ENCODE measurements at places on chromosomes 13 and 19.

DNA sequence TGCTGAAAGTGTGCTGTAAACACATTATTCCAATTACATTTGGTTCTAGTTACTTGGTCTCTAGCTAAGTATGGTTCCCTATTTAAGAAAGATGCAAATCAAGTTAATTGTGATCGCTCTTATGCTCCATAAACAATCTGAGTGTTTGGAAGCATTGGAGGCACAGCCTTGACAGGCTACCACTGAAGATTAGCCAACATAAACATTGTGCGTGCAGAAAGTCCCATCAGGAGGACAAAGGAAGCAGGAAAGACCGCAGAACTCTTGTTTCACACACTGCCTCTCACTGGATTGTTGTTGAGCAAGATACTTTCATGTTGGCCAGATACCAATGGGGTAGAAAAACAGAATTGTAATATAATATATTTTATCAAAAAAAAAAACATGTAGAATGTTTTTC is 814.4 kb downstream of the EFNB2 start:
- DNase-seq, result no peak

GRCh38 chr13:88895261-88895941 is 1224.2 kb downstream of the SLITRK5 start:
- DNase-seq, result no peak

DNA sequence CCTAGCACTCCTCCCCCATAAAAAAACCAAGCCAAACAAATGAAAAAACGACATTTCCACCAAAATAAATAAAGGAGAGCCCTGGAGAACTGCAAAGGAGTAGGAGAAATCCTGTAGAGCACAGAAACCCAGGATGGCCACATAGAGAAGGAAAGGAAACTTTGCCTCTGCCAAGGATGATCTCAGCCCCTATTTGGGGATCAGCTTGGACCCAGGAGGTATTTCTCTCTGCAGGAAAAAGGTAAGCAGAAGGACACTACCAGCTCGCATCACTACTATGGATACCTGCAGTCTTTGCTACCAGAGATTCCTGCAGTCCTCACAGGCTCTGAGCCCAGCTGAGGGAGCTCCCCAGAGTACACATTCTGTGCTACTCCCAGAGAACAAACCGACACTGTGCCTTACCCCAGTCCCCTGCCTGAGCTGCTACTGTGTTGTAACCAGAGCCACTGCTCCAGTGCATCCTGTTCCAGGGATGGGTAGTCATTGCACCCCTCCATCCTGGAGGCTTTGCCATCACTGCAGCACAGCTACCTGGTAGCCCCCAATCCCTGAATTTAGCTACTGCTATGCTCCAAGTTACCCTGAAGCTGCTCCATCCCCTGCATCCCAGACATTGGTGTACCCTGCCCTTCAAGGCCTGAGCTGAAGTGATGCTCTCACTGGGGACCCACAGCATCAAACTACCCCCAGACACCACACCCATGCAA is 41.7 kb downstream of the VWA8 start:
- DNase-seq, result no peak

DNA sequence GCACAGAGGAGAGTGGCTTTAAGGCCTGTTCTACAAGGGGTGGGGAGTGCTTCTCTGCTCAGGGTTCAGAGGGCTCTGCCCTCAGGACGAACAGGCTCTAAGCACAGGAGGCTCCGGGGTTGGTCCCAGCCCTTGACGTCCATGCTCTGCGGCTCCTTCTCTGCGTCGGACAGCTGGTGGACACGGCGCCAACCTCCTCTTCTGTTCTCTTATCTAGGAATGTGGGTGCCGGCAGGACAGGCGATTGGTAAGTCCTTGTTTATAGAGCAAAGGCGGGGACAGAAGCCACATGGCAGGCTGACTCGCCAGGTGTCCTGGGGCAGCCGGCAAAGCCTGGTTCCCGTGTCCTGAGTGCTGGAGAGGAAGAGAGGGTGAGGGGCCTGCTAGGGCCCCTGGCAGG is 8.4 kb upstream of the RPS15 start:
- DNase-seq, result no peak

- no peak for DNase-seq
Measured at GRCh38 chr13:32299893-32300292, 15.3 kb downstream of the ZAR1L start.

- no peak for DNase-seq
Measured at GRCh38 chr13:25473864-25474263, 102.1 kb downstream of the ATP8A2 start.

DNA sequence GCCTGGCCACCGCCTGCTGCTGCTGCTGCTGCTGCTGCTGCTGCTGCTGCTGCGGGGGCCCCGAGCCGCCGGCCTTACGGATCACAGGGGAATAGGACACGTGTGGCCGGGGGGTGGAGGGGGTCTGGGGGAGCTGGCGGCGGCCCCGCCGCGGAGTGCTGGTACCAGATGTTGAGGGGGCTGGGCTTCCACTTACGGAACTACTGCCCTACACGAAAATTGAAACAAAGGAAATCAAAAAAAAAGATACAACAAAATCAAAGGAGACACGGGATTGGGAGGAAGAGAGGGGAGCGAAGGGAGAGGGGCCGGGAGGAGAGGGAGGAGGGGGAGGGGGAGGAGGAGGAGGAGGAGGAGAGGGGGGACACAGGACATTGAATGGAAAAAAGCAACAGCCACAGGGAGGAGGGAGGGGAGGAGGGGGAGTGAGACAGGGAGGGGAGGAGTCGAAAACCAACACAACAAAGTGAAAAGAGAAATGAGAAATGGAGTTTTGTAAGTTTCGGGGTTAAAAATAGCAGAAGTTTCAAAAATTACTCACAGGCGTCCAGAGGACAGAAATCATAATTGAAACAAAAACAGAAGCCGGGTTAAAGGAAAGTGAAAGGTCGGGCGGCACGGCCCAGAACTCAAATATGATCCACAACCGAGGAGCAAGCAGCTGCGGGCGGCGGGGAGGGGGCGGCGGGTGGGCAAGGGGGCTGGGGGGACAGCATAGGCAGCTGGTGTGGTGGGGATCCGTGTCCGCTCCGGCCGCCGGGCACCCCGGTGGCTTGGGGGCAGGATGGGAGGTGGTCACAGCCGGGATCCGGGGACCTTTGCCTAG is 57.8 kb downstream of the IER2 start:
- peak; percentile 44 for DNase-seq

DNA sequence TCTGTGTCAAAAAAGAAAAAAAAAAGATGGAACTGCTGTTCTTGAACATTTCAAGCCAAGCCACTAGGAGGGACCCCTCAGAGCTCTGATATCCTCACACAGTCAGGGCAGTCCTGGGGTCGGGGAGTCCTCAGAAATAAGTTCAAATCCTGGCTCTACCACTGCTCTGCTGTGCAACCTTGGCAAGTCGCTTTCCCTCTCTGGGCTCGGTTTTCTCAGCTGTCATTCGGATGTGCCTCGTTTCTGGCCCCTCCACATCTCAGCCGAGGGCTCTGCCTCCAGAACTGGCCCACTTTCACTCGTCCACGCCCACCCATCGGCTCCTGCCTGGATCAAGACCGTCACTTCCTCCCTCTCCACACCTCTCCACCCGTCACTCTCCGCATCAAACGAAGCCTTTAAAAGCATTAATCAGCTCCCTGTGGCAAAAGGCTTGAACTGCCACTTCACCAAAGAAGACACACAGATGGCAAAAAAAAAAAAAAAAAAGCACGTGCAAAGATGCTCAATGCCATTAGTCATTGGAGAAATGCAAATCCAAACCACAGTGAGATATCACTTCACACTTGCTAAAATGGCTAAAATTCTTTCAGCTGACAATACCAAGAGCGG is 7.4 kb upstream of the ZNRF4 start:
- DNase-seq, result no peak

- no peak for DNase-seq
Measured at GRCh38 chr19:3625996-3626472, 556 bp downstream of the CACTIN start.

GRCh38 chr19:55426042-55426441 is 17.1 kb downstream of the SHISA7 start:
- DNase-seq, result no peak

- no peak for DNase-seq
Measured at GRCh38 chr19:48274173-48274572, 4.3 kb downstream of the ZNF114 start.

GRCh38 chr19:54364775-54365257 is at the start of gene LAIR1:
TSS of gene LAIR1 (minus strand) at chr19:54364931. CDS start at chr19:54364804, 127 bp downstream.
- peak; percentile 37 for DNase-seq

- no peak for DNase-seq
Measured at GRCh38 chr19:46160233-46160775, 12.3 kb downstream of the IGFL2 start.

DNA sequence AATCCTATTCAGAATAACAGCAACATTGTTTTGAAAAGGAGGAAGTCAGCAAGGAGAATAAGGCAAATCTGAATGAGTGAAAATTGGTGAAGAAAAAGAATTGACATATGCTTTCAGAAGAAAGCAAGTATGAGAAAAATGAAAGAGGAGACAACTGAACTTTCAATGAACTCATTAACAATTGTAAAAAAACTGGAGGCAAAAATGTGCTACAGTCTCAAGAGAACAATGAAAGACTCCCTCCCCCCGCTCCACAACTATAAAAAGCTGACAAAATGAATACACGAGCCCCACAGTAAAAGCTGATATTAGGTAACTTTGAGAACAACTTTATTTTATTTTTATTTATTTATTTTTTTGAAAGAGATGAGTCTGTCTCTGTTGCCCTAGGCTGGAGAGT is 373.1 kb downstream of the DIAPH3 start:
- DNase-seq, result no peak

GRCh38 chr13:51416107-51416506 is 36.7 kb downstream of the INTS6 start:
- no peak for DNase-seq

GRCh38 chr19:14473073-14473977 is 1.8 kb downstream of the PTGER1 start:
- no peak for DNase-seq

- no peak for DNase-seq
Measured at GRCh38 chr19:8030960-8031359, 21.6 kb upstream of the CCL25 start.

DNA sequence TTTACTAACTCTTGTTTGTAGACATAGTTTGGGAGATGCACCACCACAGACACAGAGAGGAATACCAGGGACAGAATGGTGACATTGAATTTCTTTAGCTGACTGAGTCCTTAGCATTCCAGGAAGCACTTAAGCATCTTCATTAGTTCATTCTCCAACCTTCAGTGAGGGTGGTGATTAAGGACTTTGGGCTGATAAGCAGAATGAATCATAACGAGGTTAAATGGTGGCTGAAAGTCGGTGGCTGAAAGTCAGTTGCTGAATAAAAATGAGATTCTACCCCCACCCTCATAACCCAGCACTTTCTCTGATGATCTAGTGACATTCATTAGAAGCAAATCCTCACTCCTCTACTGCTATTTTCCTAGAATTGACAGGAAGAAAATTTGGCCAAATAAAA is 10.6 kb downstream of the PCDH8 start:
- no peak for DNase-seq

DNA sequence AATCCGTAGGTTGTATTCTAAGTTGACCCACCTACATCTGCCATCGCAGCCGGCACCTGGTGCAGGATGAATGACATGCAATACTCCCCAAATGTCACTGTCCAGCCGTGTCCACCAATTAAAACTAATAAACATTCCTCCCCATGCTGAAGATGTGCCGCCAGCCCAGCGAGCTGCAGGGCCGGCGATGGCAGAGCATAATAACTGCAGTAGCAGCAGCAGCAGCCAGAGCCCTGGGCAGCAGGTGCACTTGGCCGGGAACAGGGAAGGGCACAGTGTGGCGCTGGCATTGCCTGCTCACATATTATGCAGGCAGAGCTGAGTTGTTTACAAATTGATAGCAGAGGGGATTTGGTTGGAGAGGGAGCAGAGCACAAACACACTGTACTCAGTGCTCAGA is 754.9 kb downstream of the OLFM4 start:
- no peak for DNase-seq

DNA sequence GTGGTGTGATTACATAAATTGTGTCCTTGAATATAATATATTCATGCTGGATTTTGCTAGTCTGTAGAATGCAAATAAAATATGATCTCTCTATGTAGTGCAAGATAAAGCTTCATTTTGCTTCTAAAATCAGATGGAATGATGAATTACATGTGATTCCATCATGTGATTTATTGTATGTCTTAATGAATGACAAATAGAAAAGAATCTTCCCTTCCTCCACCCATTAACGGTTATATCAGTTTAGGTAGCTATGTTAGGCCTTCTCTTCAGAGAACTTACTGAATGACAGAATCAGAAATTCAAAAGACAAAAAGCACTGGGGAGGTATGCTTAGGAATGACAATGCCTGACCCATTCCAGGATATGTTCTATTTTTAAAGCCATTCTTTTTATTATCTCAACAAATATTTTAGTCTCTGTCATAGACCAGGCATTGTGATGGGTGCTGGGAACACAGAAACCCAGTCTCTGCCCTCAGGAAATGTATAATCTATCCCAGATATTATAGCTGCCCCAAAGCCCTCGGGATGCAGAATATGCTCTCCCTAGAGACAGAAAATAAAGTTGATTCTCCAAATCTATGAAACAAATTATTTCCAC is 90.6 kb downstream of the TEX26 start:
- no peak for DNase-seq

DNA sequence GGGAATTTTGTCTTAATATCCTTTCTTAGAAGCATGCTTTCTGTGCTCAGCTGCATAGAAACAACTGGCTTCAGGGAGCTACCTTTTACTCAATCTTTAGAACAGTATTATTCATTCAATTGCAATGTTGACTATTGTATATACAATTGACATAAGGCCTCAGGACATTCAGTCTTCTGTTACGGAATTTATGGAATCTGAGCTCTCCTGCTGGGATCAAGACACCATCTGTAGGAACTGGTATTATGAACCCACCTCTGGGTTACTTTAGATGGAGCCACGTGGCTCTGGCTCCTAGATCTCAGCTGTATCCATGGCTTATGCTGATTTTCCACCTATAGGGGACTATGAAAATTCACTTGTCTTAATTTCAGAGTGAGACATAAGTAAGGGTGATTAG is 716.2 kb upstream of the GPC6 start:
- no peak for DNase-seq

DNA sequence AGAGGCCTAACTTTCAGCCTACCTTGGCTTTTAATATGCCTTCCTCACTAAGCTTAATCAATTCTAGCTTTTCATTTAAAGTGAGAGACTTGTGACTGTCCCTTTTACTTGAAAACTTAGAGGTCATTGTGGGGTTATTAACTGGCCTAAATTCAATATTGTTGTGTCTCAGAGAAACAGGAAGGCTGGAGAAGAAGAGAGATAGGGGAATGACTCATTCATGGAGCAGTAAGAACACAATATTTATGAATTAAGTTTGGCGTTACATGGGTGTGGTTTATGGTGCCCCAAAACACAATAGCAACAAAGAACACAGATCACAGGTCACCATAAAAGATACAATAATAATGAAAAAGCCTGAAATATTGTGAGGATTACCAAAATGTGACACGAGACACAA is 612.1 kb downstream of the TBC1D4 start:
- DNase-seq, result no peak

DNA sequence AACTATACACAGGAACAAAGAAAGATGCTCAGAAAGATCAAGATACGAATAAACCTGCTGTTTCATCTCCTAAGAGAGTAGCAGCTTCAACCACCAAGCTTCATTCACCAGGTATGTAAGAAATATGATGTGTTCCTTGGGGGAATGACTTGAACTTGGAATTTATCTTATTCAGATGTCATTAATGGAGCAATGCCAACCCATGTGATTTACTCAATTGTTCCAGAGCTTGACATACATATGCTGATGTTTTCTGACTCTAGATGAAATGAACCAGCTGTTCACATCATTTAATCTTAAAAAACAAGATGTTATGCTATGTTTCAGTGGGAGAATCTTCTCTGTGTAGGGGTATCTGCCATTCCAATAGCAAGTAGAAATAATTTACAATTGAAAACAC is 270.9 kb downstream of the SLC7A1 start:
- DNase-seq, result no peak

- DNase-seq, result no peak
Measured at GRCh38 chr13:103134271-103134670, 68.1 kb upstream of the SLC10A2 start.

All from left cardiac atrium (tissue), 4 donors.